ENCODE measurements at places on chromosomes 5 and 9.

DNA sequence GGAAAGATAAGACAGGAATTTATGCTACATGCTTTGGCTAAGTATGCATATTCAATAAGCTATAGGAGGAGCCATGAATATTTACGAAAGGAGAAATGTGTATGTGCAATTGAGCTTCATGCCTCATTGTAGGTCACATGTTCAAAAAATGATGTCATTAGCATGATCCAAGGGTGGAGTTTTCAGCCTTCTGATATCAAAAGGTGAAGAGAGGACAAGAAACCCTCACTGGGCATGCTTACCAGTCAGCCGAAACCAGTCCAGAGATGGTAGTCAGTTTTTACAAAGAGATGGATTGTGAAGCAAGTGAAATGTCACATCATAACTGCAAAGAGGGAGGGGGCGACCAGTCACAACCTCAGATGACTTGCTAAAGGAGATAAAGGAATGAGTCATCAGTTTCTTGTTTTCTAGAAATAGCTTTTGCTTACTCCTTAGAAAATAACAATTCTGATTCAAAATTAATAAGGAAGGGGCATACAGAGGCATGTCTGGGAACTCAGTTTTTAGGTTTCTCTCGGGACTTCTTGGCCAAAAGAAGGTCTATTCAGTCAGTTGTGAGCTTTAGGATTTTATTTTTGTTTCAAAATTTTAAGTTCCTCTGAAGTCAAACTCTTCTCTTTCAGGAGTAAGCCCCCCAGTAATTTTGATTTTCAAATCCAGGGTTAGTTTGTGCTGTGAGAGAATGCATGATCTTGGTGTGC, 1067.8 kb upstream of the EDIL3 start:
- DNase-seq: no peak

DNA sequence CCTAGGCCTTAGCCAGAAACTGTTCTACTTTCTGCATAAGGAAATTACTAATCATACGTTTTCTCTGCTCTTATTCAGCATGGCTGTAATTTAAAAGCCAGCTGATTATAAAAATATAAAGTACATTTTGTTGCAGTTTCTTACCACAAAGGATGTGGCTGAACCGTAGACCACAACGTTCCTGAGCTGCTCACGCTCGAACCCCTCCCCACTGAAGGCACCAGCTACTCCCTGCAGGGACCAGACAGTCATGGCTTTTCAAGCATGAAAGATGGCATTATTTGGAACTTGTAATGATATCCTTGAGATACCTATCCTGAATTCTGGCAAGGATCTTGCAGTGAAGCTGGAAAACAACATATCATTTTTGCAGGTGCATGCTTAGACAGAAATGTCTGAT, 91.8 kb upstream of the DMRT1 start:
- DNase-seq: peak; percentile 1

DNA sequence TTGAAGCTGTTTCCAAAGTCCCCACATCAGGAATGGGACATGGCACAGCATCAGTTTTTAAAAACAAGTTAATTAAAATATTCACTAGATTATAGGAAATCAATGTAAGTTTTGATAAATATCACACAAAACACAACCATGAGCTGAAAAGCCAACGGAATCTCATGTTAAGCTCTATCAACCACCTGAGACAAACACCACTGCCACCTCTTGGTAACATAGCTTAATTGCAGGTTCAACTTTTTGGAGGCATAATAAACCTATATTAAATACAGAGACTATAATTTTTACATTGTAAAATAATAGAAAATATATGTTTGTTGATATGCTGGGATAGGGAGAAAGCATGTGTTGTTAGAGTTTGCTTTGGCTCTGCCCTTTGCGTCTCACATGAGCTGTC, 126.1 kb downstream of the SV2C start:
- no peak for DNase-seq

DNA sequence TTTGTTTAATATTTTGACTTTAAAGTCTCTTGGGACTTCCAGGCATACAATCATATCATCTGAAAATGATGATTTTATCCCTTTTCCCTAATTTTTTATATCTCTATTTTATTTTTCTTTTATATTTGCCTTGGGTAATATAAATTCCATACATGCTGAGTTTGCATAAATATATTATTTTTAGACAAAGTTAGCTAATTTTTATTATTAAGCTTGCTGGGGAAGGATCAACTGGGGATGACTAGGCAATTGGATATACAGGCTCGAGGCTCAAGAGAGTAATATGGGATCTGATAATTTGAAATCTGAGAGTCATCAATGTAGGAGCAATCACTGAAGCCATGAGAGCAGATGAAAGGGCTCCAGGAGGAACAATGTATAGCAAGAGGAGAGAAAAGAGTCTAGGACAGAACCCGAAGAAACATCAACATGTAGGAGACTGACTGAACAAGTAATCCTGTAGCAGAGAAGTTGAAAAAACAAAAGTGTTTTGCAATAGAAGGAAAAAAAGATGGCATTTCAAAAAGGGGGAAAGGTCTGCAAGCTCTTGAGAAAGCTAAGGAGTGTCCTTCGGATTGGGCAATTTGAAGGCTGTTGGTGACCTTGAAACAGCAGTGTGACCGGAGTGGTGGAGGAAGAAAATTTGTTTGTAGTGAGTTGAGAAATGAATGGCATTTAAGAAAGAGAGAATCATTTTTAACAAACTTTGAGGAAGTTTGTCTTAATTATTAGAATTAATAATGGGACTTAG, 17.0 kb upstream of the RHOBTB3 start:
- DNase-seq: no peak

- DNase-seq: no peak
These were observed 49.9 kb upstream of the JMY start for GRCh38 chr5:79186021-79186420.

DNA sequence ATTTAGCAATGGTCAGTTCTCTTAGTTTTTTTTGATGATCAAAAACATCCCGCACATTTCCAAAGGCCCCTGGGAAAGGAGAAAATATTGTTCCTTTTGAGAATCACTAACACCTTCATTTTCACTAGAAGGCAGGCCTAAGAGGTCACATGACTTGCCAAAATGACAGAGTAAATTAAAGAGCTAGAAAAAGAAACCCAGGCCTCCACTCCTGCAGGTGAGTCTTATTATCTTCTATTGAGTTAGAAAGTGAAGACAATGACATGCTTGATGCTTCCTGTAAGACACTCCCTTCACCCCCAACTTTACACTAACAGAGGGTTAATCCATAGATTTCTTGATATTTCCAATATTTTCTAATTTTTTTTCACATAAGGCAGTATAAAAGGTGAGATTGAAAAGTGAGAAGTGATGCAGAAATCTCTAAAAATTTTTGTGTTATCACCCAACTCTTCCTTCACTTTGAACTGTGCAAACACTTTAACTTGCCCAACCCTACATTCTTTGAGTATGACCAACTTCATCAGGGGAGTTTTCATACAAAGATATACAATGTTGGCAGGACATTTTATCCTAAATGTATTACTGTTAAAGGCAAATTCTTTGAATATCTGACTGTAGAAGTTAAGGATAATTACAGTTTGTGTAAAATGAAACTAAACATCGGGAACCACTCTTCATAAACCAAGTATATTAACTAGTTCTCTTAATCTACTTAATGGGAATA, 57.1 kb downstream of the SUB1 start:
- no peak for DNase-seq

DNA sequence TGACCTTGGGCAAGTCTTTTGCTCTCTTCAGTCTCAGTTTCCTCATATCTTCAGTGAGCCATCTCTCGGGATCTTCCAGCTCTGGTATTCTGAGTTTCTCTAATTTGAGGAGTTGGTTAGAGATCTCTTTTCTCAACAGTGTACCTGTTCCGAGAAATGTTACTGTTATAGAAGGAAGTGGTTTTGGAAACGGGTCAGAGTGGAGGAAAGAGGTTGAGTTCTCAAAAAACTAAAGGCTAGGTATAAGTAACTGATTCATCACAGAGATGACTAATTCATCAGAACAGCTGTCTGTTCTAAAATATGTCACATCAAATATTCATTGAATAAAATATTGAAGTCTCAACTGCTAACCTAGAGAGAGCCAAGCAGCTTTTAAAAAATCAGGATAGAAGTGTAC, 106.6 kb downstream of the PALM2AKAP2 start:
- DNase-seq: no peak
